ENCODE measurements at places on chromosomes 12 and 14. TPM values are rescaled to one million over a fixed set of nuclear protein-coding genes. Genes with fewer than 3 reads are reported as not detected.

The OR4M1 gene
- total RNA-seq: not detected

The SYT1 gene
- 3.5 TPM for total RNA-seq

The PRB3 gene
- not detected for total RNA-seq

The ARHGEF25 gene
- 11.5 TPM for total RNA-seq

The JDP2 gene
- total RNA-seq: 3.7 TPM

The CEBPE gene
- not detected for total RNA-seq

The ZNF84 gene
- 10.9 TPM for total RNA-seq

The PPP1R1A gene
- not detected for total RNA-seq

The KRT78 gene
- total RNA-seq: 0.36 TPM

DNA sequence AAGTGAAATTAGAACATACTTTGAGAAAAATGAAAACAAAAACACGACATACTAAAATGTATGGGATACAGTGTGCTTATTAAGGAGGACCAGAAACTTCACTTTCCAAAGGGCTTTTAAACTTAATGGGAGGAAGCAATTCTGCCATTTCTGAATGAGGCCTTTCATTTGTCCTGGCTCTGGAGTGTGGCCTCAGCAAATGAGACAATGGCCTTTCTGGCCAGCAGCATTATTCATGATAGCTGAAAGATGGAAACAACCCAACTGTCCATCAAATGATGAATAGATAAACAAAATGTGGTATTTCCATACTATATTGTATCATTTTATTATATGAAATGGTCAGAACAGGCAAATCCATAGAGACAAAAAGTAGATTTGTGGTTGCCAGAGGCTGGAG, 338.6 kb downstream of the CEP128 start:
- peak; percentile 15 for DNase-seq

GRCh38 chr12:25130741-25131188, 64.2 kb downstream of the DNAI7 start:
- DNase-seq: peak; percentile 28

DNA sequence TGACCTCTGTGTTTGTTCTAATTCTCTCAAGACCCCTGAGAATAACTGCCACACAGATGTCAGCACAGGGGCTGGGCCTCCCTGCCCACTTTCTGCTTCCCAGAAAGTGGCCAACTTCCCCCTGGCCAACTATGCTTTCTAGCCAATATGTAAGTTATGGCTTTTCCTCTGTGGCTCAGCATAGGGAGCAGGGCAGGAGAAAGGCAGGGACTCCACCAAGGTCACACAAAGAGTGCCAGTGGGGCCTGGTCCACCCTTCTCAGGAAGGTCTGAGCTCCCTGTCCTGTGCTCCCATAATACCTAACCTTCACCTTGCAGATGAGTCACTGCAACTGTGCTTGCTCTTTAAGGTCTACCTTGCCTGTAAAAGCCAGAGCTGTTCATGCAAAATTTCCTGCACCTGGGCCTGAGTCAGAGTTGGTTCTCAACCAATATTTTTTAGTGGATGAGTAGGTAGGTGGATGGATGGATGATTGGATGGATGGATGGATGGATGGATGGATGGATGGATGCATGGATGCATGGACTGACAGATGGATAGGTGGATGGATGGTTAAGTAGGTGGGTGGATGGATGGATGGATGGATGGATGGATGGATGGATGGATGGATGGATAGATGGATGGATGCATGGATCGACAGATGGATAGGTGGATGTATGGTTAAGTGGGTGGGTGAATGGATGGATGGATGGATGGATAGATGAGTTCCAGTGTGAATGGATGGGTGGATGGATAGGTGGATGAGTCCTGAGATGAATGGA, 64.2 kb downstream of the DIO3 start:
- DNase-seq: no peak

GRCh38 chr12:132324841-132325732, 4.3 kb downstream of the GALNT9 start:
- DNase-seq: no peak

- DNase-seq: no peak
Observed at GRCh38 chr14:61671082-61671481, 24.2 kb upstream of the HIF1A start.

GRCh38 chr12:64923536-64923935, 99.1 kb downstream of the TBC1D30 start:
- no peak for DNase-seq

DNA sequence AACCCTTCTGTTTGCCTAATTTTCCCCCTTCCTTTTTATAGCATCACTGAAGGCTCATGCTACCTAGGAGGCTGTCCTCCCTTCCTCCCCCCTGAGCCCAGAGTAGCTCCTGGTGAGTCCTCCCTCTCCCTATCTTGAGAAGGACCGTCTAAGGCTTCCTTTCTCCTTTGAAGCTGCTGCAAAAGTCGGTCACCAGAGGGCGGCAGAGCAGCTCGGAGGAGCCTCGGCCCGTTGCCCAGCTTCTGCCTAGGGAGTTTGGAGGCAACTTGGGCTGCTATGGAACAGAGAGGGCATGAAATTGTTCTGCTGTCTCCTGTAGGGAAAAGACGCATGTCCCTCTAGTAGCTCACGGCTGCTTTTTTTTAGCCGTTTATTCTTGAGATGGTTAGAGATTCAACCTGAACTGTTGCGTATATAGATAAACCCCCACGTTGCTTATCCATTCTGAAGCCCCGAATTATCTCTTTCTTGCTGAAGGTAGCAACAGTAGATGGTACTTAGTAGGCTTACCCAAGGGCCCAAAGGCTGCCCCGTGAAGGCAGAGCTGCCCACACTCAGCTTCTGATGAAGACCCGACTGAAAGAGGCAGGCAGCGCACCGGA, 5.7 kb downstream of the WNT5B start:
- DNase-seq: peak; percentile 58

GRCh38 chr12:82833481-82833880, 146.8 kb downstream of the TMTC2 start:
- no peak for DNase-seq

DNA sequence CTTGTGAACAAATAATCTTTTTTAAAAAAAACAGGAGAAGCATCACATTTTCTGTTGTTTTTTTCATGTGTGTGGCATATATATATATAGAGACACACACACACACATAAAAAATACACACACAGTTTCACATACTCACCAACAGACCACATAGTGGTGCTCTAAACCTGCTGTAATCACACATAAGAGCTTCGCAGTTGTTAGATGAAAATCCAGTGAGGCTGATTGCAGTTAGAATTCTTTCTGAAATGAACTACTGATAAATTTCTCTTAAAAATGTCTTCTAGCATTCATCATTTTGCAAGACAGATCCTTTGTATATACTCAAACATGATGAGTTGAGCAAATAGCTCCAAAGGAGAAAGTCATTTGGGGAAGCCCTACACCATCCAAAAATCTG, 434.3 kb upstream of the STXBP6 start:
- DNase-seq: no peak

- no peak for DNase-seq
Observed at GRCh38 chr12:81998761-81999378, 239.7 kb upstream of the PPFIA2 start.

GRCh38 chr14:85604714-85605113, 74.8 kb downstream of the FLRT2 start:
- DNase-seq: no peak

GRCh38 chr12:80188576-80188975, 89.2 kb downstream of the OTOGL start:
- DNase-seq: no peak

- no peak for DNase-seq
Observed at GRCh38 chr14:99716850-99717681, 33.0 kb downstream of the CYP46A1 start.

DNA sequence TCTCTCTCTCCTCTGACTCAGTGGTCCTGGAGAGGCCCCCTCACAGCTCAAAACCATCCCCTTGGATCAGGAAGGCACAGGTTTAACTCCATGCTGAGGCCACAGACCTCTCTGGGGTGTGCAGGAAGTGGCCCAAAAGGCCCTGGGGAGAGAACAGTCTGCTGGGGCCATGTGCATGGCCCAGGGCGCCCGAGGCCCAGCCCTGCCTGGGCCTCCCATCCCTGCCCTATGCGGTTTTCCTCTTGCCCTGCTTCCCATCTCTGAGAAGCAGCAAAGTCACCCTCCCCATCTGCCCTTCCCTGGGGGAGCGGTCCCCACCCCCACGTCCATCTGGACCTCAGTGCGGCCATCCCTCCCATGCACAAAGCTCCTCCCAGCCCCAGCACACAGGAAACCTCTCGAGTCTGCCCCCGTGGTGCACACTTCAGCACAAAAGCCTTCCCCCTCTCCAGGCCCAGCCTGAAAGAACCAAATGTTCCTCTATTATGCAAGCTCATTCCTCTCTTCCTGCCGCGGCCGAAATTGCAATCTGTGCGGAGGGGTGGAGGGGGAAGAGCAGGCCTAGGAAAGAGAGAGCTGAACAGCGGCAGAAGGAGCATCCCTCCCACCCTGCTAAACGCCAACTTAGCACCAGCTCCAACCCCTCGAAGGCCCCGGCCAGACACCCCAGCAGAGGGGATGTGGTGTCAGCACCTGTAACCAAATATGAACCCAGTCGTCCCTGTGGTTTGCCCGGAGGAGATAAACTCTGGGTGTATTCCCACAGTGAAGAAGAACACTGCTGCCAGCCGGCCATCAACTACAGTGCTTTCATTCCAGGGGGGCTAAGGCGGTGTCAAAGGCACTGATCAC, 108.5 kb downstream of the SCARB1 start:
- DNase-seq: peak; percentile 98

- no peak for DNase-seq
Observed at GRCh38 chr12:116443821-116444589, 115.2 kb upstream of the MAP1LC3B2 start.

Measured in RPMI7951 (cell line).